ENCODE measurements at places on chromosomes 2 and 18.

GRCh38 chr2:213216461-213216860, 65.0 kb upstream of the IKZF2 start:
- DNase-seq, result no peak

DNA sequence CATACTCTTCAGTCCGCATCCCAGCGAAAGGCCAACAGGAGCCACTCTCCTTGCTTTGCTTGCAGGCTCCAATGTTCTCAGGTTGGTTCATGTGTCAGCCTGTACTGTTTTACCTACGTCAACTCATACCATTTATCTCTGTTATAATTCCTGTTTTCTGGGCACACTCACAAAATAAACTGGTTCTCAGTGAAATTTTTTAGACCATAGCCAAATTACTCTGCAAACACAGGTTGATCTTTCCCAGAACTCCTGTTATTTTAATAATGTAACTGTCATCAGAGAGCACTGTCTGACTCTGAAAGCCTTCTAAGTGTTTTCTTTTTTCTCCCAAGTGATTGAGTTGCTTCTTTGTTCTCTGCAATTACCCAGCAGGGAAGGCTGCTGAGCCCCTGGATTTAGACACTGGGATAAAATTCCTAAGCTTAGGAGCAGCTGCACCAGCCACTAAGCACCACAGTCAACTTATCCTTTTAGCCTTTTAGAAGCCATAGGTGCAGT, 111.6 kb upstream of the PIEZO2 start:
- DNase-seq, result no peak

DNA sequence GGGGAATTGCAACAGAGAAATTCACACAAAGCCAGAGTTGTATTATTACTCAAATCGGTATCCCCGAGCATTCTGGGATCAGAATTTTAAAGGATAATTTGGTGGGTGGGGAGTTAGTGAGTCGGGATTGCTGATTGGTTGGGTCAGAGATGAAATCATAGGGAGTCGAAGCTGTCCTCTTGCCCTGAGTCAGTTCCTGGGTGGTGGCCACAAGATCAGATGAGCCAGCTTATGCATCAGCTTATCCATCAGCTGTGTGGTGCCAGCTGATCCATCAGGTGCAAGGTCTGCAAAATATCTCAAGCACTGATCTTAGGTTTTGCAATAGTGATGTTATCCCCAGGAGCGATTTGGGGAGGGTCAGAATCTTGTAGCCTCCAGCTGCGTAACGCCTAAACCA, 34.3 kb upstream of the ITM2C start:
- DNase-seq, result no peak

- DNase-seq, result no peak
These were observed 137.5 kb upstream of the MAP3K20 start for GRCh38 chr2:172937884-172938712.

DNA sequence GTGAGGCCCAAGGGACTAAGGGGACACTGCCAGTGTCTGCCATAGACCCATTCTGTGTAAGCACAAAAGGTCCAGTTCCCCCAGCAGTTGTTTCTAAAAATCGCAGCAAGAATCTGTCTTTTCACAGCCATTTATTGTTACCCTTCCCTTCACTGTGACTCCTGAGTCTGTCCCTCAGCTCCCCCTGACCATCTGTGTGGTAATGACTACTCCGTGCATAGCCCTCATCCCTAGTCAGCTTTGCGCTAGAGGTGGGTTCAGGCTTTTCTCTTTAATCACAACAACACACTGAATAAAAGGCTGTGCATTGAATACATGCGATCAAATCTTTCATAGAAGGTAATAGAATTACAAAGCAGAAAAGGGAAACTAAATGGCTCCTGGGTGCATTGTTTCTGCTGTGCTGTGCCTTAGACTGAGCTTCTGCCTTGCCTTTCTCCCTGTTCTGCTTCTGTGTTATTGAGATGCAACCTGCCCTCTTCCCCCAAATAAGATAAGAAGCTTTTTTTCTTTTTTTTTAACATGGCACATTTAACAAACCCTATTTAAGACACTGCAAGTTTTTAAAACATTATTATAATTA, 836.0 kb upstream of the CDH2 start:
- no peak for DNase-seq

DNA sequence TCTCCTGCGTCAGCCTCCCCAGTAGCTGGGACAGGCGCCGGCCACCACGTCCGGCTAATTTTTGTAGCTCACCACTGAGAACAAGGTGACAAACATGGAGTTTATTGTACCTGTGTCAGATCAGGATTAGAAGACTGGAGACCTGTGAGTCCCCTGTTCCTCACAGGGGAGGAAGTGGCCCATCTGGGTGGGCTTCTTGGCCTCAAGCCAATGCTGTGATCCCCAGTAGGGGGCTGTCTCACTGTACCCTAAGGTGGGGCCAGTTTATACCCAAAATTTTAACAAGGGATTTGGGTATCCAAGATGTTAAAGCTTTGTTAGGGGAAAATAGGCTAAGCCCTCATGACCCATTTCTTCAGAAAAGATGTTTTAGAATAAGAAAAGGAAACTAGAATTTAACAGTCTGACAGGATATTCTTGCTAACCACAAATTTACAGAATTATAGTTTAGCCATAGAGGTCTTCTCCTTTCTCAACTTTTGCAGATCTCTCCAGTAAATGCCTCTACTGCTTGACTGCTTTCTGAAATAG, 16.3 kb downstream of the PCBP1 start:
- DNase-seq, result no peak

DNA sequence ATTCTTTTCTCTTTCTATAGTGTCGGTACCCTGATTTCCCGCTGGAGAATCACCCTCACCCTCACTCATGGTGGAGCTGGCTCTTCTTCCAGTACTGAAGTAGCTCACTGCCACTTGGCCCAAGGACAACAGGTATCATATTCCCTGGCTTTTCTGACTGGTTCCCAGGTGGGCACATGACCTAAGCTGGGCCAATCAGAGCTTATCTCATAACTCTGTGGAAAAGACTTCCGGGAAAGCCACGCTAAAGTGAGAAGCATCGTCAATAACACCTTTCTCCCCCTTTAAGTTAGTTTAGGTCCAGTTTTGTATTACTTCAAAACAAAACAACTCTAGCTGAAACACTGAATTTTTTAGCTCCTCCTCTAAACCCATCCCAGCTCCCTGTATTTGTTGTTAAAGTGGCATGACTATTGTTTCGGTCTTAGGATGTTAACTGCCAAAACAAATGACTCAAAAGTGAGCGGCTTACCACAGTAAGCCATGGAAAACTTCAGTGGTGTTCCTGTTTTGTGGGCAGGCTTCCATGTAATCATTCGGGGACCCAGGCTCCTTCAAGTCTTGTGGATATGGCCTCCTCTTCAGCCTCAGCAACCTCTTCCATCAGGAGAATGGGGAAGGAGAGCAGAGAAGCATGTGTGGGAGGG, 137.4 kb upstream of the DLX2 start:
- no peak for DNase-seq

- DNase-seq, result no peak
These were observed 99.1 kb upstream of the MC4R start for GRCh38 chr18:60471652-60472051.

DNA sequence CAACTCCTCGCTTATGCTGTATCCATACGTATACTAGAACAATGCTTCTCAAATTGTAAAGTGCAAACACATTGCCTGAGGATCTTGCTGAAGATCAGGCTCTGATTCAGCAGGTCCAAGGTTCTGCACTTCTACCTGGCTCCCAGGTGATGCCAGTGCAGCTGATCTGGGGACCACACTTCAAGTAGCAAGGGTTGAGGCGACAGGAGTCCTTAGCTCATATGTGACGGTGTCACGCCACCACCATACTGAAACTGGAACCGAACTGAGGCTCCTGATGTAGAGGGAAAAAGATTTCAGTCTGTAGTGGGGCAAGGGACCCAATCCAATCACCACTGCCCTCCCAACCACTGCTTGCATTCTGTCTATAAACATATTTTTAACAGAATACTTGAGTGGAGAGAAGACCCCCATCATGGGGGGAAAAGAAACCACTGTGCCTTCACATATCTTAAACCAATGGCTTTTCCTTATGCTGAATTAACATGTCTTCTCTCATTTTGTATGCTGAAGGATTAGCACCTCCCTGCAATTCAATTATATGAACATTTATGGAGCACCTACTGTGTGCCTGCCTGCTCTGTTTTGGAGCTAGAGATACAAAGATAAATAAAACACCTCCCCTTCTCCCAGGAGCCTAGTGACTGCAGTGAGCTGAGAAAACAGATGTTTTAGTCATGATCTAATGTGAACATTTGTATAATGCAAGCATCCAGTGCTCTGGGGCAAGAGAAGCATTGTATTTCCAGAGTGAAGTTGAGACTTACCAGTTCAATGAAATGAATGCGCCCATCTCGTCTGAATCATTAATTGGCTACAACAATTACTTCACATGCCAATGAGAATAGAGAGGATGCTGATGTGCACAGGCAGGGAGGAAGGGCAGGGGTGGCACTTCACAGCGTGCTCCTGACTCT, 6.6 kb upstream of the ASAP2 start:
- DNase-seq, result no peak

DNA sequence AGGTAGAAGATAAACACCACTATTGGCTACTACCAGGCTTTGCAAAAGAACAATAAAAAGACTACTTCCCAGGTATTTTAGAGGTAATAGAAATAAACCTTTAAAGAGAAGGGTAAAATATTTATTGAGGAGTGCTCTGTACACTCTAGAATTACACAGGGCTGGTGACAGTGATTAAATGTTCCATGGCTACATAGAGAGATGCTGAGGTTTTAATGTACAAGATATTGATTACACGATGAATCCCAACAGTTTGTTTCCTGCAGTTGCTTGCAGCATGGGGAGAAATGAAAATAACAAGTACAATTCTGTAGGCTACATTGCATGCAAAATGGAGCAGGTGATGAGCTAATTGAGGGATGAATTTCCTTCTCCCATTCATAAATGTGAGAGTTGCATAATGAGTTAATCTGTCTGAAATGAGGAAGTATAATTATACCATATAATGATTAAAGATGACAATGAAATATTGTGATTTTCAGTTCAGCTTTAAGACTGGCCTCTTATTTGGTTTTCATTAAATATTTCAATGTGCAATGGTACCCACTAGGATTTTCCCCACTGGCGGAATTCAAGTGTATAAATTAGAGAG, 266.1 kb downstream of the SOCS6 start:
- no peak for DNase-seq

- no peak for DNase-seq
These were observed 12.0 kb downstream of the UGP2 start for GRCh38 chr2:63853527-63854310.

DNA sequence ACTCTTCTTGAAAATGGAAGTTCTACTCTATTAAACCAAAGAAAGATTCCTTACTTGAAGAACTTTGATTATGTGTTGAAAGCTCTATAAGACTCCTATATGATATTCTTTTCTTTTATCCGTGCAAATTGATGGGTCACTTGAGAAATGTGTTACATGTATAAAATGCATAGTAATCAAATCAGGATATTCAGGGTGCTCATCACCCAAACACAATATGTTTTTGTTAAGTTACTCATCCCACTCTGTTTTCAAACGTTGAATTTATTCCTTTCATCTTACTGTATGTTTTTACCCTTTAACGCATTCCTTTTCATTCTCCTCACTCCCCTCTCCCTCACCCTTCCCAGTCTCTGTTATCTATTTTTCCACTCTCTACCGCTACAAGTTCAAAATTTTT, 305.5 kb upstream of the KYNU start:
- DNase-seq, result no peak

- no peak for DNase-seq
These were observed 55.7 kb downstream of the NPAS2 start for GRCh38 chr2:100875516-100876230.

DNA sequence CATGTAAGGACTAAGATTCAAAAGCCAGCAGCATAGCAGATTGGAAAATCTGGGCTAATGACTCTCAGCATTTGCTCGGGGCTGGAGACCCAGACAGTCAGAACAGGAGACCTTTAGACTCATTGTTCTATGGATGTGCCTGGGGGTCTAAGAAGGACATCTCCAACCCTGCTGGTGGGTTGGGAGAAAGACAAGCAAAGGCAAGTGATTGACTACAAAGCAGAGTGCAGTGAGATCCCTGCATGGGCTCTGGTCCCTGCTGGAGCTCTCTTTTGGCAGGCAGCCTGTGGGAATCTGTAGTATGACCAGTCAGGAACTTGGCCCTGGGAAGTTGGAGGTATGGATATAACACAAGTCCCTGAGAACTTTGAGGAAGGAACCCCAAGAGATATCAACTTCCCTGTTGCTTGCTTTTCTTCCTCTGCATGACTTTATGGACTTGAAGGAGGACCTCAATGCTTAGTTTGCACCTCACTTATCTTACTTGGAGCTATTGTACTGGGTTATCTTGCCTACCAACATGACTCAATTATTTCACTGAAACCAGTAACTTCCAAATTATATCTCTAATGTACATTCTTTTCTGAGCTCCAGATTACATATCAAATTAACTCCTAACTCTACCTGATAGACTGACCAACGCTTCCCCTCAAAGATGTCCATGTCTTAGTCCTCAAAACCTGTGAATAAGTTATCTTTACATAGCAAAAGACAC, 236.0 kb downstream of the CYRIA start:
- DNase-seq, result no peak

- DNase-seq, result no peak
These were observed 94.5 kb upstream of the KYNU start for GRCh38 chr2:142782942-142783443.

- DNase-seq, result no peak
These were observed 19.3 kb downstream of the ALPK2 start for GRCh38 chr18:58609536-58609993.

DNA sequence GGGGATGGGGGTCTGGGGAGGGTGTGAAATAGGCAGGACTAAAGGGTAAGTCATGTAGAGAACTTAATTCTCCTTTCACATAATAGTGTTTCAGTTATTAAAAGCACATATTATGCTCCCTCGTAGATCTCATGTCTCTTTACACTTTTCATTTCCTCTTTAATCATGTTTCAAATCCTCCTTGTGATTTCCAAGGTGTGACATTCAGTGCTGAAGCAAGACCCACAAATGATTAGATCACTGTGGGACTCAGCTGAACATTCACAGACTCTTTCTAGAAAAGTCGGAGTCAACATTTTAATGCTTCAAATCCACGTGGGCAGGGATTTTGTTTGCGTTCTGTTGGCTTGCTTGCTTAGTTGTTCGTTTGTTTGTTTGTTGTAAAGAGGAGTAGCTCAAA, 34.7 kb upstream of the CALCRL start:
- no peak for DNase-seq

- no peak for DNase-seq
These were observed 321.6 kb downstream of the STK39 start for GRCh38 chr2:167925758-167926157.

DNA sequence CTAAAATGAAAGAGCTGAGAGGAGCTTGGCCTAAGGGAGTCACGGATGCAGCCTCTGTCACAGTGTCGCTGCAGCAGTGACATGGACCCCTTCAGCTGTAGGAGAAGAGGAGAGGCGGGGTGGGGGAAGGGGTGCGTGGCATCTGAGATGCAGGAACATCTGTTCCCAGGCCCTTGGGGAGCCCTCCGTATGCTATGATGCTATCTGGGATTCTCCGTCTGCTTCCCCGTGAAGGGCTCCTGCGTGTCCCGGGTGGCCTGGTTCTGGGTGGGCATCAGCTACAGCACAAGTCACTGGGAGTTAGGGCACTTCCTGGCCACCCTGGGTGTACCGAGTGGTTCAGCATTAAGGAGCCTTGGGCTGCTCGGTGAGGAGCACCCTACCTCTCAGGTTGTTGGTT, 35.6 kb upstream of the B3GNT7 start:
- DNase-seq, result no peak

- peak; percentile 59 for DNase-seq
These were observed 101.9 kb downstream of the FOXI3 start for GRCh38 chr2:88350331-88351248.
